Ecto neural progenitor cell (in vitro differentiated cells): ENCODE measurements at places on chromosomes 1 and 21.

DNA sequence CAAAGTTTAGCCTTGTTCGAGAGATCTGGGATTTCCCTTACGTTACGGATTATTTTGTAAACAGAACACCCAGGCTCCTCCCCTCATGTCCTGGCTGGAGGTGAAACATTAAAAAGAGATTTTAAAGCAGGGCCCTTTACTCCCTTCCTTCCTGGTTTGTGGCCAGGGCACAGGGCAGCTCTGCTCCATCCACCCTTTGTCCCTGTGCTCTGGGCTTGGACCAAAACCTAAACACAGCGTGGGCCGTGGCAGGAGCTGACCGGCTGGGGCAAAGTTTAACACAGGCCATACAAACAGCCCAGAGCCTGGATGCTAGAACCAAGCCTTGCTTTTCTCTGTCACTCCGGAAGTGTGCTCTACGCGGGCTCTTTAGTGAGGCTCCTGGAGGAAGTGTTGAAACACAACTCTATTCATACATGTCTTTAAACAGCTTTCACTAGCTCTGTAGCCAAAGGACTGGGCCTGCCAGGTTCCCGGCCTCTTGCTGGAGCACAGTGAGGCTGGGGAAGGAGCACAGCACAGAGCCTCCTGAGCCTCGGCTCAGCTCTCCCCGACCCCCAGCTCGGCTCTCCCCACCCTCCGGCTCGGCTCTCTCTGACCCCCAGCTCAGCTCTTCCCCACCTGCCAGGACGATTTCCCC, 84.7 kb downstream of the PDE9A start:
- DNase-seq: no peak

DNA sequence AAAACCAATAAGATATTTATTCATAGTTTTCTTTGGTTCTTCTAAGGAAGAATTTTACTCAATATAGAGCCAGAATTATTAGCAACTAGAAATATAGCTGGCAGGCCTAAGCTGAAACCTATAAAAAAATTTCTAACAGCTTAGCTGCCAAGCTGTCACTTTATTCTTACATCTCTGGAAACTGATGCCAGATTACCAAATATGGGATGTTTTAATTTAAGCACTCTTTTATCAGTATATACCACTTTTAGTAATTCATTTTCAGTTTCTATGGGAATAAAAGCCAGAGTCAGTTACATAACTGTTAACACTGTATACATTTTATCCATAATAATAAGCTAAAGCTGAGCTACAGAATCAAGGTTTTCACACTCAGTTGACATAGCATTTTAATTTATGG, 68.7 kb upstream of the MPC2 start:
- DNase-seq: no peak

DNA sequence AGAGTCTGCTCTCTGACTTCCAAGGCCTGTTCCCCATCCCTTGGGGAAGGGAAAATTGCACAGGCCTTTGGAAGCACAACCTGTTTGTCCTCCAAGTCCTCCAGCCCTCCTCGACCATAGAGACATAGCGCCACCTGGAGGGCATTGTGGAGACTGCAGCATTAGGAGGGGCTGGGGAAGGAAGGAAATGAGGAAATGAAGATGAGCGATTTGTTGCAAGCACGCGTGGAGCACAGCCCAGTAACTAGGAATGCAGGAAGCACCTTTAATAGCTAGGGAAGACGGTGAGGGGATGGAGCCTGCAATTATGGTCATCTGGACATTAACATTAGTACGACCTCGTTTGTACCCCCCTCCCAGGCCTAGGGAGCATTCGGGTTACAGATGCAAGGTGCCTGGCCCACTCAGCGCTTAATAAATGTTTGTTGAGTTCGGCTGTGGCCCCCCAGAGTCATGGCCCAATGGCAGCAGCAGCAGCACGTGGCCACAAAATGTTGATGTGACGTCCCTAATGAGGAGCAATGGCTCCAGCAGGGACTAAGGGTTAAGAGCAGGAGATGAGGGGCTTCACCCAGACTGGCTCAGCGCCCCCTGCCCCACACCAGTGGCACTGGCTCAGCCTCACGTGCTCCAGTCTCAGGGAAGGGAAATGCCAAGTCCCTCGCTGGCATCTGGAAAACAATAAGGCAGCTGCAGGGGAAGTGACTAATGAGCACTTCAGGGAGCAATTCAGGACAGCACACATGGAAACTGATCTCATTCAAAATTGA, 8.0 kb upstream of the CAMK2N1 start:
- DNase-seq: peak; percentile 91

DNA sequence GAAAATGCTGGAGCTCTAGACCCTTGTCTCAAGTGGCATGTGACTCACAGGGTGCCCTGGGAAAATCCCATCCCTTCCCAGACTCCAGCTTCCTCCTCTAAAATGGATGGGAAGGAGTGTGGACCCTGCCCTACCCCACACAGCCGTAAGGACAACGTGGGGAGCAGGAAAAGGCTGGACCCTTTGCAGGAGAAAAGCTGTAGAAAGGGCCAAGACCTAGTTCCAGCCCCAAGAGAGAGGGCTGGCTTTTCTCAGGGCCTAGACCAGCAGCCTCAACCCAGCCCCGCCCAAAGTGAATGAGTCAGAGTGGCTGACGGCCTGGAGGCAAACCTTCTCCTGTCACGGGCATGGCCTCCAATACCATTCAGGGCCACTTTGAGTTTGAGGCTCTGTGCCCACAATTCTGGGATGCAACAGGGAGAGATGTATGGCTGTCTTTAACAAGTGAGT, 1.1 kb downstream of the LAMB3 start:
- DNase-seq: no peak

- no peak for DNase-seq
These were observed 39.9 kb upstream of the AJAP1 start for GRCh38 chr1:4614371-4615137.

GRCh38 chr1:234611225-234611846, 1.4 kb upstream of the IRF2BP2 start:
- no peak for DNase-seq

- DNase-seq: no peak
These were observed 48.7 kb upstream of the KCNJ15 start for GRCh38 chr21:38208118-38208517.

GRCh38 chr1:193592317-193592716, 405.9 kb upstream of the B3GALT2 start:
- DNase-seq: no peak
